GM23338 (cell line): ENCODE measurements at places on chromosomes 13 and 19. TPM values are rescaled to one million over a fixed set of nuclear protein-coding genes. Genes with fewer than 3 reads are reported as not detected.

DNA sequence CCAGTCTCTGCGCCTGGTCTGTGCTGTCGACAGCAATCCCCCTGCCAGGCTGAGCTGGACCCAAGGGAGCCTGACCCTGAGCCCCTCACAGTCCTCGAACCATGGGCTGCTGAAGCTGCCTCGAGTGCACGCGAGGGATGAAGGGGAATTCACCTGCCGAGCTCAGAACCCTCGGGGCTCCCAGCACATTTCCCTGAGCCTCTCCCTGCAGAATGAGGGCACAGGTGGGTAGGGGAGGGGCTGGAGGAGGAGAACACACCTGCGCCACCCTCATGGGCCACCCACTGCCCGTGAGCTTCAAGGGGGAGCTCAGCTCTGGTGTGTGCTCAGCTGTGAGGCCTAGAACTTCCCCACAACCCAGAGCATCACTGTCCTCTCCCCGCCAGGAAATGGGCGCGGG lies 38.6 kb upstream of the CD33 start:
- DNase-seq = no peak

DNA sequence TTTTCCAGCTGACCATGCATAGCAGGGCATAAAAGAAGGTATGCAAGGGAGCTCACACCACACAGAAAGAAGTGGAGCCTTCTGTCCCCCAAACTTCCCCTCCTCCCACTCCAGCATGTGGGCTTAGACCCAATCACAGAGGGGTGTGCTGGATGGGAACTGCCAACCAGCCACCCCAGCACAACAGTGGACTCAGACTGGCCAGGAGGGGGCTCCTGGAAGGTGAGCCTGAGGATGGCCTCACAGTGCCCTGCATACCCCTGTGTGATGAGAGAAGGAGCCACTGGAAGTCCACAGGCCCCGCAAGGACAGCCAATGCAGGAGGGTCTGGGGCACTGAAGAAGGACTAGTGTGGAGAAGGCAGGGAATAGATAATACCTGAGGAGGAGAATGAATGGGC lies 106.9 kb upstream of the SERP2 start:
- DNase-seq = no peak

DNA sequence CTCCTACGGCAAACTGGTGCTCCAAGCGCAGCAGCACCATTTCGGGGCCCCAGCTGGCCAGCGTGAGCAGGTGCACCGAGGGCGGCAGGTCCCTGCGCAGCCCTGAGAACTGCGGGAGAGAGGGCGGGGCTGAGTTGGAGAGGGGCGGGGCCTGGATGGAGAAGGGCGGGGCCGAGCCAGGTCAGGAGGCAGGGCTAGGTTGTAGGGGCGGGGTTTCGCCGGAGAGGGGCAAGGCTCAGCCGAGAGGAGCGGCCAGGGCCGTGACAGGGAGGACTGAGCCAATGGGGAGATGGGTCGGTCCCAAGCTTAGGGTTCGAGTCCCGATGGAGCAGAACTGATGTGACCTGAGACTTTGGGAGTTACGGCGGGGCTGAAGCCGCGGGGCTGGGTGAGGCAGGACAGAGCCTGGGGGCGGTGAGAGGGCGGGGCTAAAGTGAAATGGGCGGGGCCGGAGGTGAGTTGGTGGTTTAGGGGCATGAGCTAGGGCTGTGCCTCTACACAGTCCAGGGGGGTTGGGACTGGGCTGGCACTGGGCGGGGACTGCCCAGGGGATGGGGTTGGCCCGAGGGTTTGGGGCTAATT lies 19.0 kb downstream of the MAN2B1 start:
- DNase-seq = peak; percentile 88

- peak; percentile 36 for DNase-seq
Observed at GRCh38 chr13:25286308-25286968, 850 bp downstream of the MTMR6 start.

GRCh38 chr13:25151626-25152195 lies 20.4 kb downstream of the AMER2 start:
- no peak for DNase-seq

DNA sequence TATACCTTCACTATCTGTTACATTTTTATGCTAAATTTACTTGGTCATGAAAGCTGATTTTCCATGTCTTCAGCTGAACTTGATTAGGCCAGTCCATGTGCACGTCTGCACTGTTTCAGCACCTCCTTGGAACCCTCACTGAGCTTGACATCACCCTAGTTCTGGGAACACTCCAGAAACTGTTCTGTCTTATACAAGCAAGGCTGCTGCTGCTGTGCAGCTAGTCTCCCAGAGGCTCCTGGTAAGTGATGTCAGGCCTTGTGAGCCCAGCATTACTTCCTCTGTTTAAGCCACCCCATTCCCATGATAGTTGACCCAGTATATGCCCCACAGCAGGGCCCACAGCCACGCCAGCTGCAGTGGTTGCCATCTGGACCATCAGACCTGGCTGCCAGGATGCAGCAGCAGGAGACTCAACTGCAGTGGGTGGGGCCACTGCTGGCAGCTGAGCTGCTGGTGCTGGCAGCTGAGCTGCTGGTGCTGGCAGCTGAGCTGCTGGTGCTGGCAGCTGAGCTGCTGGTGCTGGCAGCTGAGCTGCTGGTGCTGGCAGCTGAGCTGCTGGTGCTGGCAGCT lies 90.5 kb upstream of the AKAP11 start:
- DNase-seq = no peak

DNA sequence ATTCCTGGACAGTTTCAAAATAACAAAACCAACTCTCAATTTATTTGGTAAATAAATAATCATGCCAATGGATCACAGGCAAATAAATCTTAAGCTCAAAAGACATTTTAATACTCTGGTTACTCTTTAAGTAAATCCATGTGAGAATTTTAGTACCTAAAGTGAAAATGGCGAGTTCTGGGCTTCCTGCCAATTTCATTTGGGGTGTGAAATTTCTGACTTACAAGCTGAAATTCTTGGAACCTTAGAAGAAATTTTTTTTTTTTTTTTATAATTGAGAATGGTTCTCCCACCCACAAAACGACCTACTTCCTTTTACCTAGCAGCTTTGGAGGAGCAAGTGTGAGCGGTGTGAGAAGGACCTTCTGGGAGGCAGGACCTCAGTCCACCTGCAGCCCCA lies 354.5 kb upstream of the NBEA start:
- no peak for DNase-seq

DNA sequence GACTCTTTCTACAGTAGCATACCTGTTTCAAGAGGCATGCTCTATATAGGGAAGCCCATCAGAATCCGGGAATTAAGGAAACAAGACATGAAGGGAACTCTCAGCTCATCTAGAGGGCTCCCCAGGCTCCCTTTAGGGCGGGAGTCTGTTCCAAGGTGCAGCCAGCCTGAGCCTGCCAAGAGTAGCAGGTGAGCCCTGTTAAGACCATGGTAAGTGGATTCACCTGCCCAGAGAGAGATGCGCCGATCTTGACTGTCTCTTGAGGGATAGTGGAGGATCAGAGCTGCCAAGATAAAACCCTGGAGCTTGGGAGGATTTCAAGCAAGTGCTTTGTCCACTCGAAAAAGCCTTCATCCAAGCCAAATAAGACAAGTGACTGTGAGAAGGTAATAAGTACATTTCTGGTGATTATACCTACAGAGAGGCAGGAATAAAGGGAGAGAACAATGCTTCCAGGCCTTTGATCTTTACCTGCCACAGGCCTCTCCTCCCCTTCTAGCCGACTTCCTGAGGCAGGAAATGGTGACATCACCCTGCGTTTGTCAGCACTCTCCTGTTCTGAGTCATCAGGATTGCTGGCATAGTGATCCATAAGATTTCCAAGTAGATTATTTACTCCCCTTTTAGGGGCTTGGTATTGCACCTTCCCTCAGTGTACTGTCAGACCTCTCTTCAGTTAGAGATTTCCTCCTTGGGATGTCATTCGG lies 31.5 kb downstream of the KLF5 start:
- DNase-seq = peak; percentile 72

DNA sequence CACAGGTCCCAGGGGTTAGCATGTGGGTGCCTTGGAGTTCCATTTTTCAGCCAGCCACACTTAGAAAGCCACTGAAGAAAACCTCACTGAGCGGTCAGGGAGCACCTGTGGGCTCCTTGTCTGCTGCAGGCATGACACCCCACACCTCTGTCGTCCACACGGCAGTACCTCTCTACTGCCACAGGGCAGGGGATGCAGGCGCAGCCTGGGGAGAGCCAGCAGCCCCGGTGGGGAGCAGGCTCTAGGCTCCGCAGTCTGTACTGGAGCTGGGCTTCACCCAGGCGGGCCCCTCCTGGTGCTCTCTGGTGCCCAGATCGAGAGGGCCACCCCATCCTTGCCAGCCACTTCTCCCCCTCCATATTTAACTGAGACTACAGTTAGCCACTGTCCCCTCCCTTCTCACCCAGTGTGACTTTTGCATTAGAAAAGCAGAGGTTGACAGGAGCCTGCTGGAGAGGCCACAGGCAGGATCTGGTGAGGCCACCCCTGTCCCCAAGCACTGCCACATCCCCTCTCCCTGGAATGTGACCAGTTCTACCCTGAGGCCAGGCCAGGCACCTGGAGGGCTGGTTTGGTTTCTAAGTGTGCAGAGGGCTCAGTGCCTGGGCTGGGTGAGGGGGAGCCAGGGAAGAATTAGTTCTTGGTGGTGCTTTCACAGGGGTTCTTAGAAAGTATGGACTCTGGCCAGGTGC lies 104.4 kb downstream of the KDM4B start:
- peak; percentile 51 for DNase-seq

- no peak for DNase-seq
Observed at GRCh38 chr13:99836291-99836690, 135.3 kb downstream of the ZIC5 start.

GRCh38 chr19:47357788-47358680 lies 8.9 kb downstream of the DHX34 start:
- peak; percentile 79 for DNase-seq

GRCh38 chr19:28836421-28836820 lies 376.5 kb downstream of the UQCRFS1 start:
- DNase-seq = no peak

GRCh38 chr13:50589139-50589538 lies 254.4 kb downstream of the DLEU7 start:
- no peak for DNase-seq

GRCh38 chr13:110234532-110234931 lies 72.4 kb downstream of the COL4A1 start:
- DNase-seq = no peak

DNA sequence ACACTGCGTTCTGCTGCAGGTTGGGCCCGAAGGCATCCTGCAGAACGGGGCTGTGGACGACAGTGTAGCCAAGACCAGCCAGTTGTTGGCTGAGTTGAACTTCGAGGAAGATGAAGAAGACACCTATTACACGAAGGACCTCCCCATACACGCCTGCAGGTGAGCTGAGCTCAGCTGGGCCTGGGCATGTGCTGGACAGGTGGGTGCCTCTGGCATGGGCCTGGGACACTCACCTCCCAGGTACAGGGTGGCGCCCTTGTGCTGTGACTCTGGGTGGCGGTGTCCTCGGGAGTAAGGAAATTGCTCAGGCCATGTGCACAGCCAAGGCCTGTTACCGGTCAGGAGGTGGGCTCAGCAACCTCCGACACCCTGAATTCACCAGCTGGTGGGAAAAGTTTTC lies 14.2 kb downstream of the UPF1 start:
- DNase-seq = no peak

DNA sequence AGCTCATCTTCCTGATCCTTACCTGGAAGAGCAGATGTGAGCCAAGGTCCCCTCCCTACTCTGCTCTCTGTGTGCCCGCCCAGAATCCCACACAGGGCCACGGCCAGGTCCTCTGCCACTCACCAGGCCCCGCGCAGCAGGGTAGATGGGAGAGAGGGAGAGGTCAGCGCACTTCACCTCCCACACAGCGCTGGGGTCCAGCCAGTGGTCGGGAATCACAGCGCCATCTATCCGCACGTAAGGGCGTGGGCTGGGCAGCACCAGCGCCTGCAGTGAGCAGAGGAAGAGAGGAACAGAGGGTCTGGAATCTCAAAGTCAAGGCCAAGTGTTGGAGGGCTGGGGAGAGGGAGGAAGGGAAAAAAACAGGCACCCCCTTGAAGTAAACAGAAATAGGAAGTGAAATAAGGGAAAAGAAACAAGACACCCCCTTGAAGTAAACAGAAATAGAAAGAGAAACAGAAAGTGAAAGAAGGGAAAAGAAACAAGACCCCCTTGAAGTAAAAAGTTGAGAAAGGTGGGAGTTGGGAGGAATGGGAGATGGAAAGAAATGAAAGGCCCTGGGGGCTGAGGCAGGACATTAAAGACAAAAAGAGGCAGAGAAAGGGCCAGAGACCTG lies 7.0 kb upstream of the PLA2G4C start:
- peak; percentile 62 for DNase-seq

DNA sequence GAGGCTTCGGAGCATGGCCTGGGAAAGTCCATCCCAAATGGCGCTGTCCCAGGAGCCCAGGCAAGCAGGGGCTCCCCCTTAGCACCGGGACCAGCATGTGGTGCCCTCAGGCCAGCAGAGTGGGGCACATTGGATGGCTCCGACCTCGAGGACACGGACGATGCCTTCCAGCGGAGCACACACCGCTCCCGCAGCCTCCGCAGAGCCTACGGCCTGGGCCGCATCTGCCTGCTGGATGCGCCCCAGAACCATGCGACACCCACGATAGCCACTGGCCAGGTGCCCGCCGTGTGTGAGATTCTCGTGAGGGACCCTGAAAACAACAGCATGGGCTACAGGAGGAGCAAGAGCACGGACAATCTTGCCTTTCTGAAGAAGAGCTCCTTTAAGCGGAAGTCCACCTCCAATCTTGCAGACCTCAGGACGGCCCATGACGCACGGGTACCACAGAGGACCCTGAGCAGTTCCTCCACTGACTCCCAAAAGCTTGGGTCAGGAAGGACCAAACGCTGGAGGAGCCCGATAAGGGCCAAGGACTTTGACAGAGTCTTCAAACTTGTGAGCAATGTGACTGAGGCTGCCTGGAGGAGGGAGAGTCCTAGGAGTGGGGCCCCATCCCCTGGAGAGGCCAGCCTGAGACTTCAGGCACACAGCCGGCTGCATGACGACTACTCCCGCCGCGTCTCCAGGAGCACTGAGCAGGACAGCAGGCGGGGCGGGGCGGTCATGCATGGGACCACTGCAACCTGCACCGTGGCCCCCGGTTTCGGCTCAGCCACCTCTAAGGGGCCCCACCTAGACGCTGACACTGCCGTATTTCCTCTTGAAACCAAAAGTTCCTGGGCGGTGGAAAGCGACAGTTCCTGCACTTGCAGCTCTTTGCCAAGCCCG lies 63.1 kb downstream of the SPATA13 start:
- DNase-seq = no peak

- DNase-seq = no peak
Observed at GRCh38 chr13:79457948-79458347, 23.0 kb upstream of the NDFIP2 start.

The MAST1 gene
- polyA plus RNA-seq = 8.9 and 13.9 TPM in 2 replicates

The IGFL2 gene
- not detected in 2 replicates for polyA plus RNA-seq

The KLF12 gene
- polyA plus RNA-seq = 5.7 and 6.4 TPM in 2 replicates

The ZNF583 gene
- polyA plus RNA-seq = 3.6 and 6.3 TPM in 2 replicates

The OR10H3 gene
- polyA plus RNA-seq = not detected in 2 replicates

The OR7D2 gene
- polyA plus RNA-seq = not detected in 2 replicates

The ZNF681 gene
- polyA plus RNA-seq = 8.4 and 9.4 TPM in 2 replicates

The CEACAM4 gene
- not detected in 2 replicates for polyA plus RNA-seq

The UBE2S gene
- 523 and 533 TPM in 2 replicates for polyA plus RNA-seq

The ACER1 gene
- not detected in 2 replicates for polyA plus RNA-seq

The PRR36 gene
- 17.9 and 22.3 TPM in 2 replicates for polyA plus RNA-seq

The ANKRD24 gene
- polyA plus RNA-seq = 3.7 and 4.5 TPM in 2 replicates
